ENCODE measurements at places on chromosomes 5 and 9.

GRCh38 chr5:135999406-136000139, 29.2 kb upstream of the TGFBI start:
- ATAC-seq, result no peak

DNA sequence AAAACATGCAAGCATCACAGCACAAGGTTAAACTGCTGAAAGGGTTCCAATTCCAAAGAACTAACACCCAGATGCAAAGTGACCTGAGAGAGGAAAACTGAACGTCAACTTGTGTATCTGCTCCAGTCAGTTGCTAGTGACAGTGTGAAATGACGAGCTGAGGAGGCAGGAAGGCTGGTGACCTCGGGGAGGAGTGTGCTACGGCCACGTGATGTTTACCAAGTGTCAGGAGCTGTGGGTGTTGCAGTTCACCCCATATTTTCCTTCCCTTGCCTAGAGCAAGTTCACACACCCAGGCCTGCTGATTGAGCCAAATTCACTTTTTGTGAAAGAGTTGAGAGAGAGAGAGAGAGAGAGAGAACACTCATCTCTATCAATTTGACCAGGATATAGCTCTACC, 231.6 kb upstream of the ANKH start:
- no peak for ATAC-seq

DNA sequence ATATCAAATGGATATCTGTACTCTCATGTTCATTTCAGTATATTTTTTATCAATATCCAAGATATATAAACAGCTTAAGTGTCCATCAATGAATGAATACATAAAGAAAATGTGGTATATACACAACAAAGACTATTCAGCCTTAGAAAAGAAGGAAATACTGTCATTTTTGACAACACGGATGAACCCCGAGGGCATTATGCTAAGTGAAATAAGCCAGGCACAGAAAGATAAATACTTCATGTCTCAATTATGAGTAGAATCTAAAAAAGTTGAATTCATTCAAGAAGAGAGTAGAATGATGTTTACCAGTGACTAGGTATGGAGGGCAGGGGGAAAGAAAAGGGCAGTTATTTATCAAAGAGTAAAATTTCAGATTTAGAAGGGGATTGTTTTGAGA, 949.8 kb upstream of the TYRP1 start:
- ATAC-seq, result no peak

DNA sequence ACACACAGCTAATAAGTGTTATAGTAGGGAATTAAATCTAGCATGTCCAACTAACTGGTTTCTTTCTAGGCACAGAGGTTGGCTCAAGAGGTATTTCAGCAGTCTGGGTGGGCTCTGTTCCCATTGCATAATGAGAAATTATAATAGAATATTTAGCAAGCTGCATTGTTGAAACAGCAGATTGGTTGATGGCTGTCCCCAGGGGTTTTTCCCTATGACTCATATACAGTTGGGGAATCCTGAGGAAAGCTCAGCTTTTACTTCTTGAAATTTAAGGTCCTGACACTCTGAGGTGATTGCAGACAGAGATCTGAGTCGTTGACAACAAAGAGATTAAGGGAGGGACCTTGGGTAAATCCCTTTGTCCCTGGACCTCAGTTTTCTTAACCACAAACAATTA, 38.3 kb upstream of the TNFSF8 start:
- ATAC-seq, result peak; percentile 69

- ATAC-seq, result no peak
Measured at GRCh38 chr5:174402222-174402812, 322.1 kb upstream of the MSX2 start.

DNA sequence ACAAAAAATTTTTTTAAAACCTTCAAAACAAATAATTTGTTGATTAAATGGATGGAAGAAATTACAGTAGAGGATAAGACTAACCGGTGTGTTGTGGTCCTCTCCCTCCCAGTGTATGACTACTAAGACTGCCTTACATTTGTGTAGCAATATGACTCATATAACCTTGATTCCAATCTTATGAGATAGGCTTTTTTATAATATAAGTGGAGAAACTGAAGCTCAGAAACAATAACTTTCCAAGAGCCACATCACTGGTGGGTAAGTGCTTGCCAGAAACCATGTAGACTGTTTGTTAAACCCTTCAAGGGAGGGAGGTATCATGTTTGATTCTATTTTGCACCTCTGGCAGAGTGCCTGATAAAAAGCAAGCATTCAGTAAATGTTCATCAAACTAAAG, 47.5 kb downstream of the NLN start:
- ATAC-seq, result no peak

- ATAC-seq, result no peak
Measured at GRCh38 chr5:171697221-171698102, 88.2 kb upstream of the SMIM23 start.

GRCh38 chr5:81971111-81971711, 612 bp upstream of the ATG10 start:
- ATAC-seq, result no peak

DNA sequence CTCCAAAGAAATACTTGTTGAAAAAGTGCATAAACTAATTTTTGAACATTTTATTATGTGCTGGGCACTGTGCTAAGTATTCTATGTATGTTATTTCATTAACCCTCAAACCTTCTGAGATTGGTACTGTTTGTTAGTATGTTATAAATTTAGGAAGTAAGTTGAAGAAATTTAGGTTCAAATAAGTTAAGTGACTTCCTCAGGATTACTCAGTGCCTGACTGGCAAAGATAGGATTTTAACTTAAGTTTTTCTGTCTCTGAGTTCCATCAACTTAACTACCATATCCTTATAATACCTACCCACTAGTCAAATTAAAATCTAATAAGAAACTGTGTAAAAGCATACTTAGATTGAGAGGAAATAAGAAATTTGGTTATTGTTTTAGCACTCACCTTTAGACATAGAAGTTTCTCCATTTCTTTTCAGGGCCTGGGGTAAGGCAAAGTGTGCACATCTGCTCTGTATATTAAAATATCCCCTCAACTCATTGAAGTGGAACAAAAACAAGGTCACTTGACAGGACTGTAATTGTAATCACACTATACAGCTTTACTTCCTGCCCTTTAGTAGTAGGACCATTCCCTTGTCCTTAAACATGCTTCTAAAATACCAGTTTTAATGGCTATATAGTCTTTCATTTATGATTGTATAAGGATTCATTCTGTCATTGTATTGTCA, 15.2 kb downstream of the TGFBR1 start:
- ATAC-seq, result no peak

DNA sequence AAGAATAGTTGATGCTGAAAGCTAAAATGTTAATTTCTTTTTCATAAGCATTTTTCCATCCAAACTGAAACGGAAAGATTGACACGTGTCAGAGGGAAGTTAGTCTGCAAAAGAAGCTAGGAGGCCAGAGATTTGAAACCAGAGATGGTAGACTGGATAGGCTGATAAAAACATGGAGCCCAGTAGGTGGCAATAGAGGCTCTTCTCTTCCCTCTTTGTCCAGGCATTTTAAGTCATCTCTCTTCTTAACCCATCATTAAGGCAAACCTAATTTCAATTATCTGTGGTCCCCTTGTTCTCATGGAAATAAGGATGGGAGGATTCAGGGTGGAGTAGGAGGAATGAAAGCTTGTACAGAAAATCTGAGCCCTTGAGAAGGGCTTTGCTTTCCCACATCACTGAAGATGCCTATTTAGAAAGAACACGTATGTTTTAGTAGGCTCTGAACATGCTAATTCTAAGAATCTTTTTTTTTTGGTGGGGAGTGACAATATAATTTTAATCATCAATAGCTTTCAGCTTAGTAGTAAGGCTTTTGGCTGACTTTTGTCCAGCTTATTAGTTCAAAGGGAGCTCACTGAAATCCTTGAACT, 66.6 kb downstream of the ZNF474 start:
- ATAC-seq, result no peak

DNA sequence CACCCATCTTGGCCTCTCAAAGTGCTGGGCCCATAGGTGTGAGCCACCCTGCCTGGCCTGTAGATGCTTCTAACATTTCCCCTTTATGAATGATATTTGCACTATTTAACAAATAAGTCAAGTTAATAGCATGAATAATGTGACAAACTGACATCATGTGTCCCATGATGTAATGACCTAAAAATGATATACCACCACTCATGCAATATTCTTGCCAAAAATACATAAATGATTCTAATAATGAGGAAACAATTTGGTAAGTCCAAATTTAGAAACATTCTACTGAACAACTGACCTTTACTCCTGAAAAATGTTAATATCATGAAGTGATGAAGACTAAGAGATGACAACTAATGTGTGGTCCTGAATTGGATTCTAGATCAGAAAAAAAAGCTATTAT, 33.5 kb upstream of the TRIM14 start:
- ATAC-seq, result no peak

- ATAC-seq, result no peak
Measured at GRCh38 chr5:179339996-179340395, 5.3 kb downstream of the ADAMTS2 start.

GRCh38 chr9:85700330-85700729, 41.4 kb downstream of the AGTPBP1 start:
- ATAC-seq, result peak; percentile 67

GRCh38 chr5:74953937-74954720, 87.9 kb upstream of the FAM169A start:
- no peak for ATAC-seq

GRCh38 chr5:119896826-119897536, 267.6 kb downstream of the FAM170A start:
- ATAC-seq, result peak; percentile 42

DNA sequence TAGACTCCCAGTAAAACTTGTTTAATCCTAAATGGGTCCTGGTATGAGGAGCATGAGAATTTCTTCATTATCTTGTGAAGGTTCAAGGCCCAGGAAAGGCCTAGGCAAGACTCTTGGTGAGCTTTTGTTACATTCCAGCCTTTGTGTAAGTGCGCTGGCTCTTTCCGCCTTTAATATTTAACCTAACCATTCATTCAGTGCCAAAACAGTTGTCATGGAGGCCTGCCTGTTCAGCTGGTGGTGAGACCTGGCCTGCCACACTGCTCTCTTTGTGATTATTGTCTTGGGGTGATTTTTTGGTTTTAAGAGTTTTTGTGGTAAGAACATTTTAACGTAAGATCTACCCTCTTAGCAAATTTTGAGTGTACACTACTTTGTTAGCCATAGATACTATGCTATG, 127.5 kb upstream of the WWC1 start:
- ATAC-seq, result no peak

DNA sequence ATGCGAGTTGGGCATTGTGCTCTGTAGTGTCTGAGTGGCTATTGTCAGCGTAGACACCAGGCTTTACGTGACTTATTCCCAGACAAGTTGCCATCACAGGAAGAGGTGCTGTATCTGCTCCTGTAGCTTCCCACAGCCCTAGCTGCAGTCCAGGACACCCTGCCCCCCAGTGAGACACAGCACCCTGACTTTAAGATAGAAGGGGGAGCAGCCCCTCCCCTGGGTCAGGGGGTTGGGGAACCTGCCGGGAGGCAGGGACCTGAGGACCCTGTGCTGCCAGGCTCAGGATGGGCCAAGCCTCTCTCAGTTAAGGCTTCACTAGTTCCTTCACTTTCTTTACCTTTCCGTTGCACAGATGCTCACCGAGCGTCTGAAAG, 75.4 kb downstream of the NEK6 start:
- no peak for ATAC-seq

- ATAC-seq, result no peak
Measured at GRCh38 chr5:30850866-30851265, 342.6 kb upstream of the CDH6 start.

GRCh38 chr5:133130387-133131118, 78.7 kb downstream of the HSPA4 start:
- ATAC-seq, result no peak

- no peak for ATAC-seq
Measured at GRCh38 chr5:96324708-96325107, 108.3 kb downstream of the PCSK1 start.

GRCh38 chr5:171309276-171310211, 496 bp downstream of the TLX3 start:
- ATAC-seq, result no peak

GRCh38 chr5:93599001-93599379, 16.0 kb downstream of the NR2F1 start:
- ATAC-seq, result no peak

Data from stimulated activated memory B cell treated with anti-CD40 and anti-IgM and Interleukin-4, amounts not matched to agents 10 μg/mL and 1 μg/mL and 100 μg/mL, for 72 hours (primary cell).